ENCODE measurements at places on chromosomes 12 and 14.
A peak's percentile ranks its signal among the peaks of the same experiment; 100 is the strongest.

DNA sequence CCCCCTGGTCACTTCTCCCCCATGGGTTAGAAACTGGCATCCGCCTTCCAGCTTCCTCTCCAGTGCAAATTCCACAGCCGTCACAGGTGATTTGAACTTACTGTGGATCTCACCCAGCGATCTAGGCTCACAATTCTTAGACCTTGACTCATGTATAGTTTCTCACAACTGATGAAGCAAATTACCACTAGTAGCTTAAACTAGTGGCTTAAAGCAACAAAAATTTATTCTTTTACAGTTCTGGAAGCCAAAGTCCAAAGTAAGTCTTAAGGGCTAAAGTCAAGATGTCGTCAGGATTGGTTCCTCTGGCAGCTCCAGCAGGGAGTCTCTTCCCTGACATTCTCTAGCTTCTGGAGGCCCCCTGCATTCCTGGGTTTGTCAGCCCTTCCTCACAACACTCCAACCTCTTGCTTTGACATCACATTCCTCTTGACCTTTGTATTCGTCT lies 117.4 kb downstream of the KTN1 start:
- no peak for DNase-seq

GRCh38 chr14:32682214-32682613 lies 256.5 kb upstream of the NPAS3 start:
- DNase-seq: no peak

GRCh38 chr12:6031001-6031400 lies 85.9 kb upstream of the ANO2 start:
- DNase-seq: no peak

- DNase-seq: peak; percentile 76
Observed at GRCh38 chr12:49553512-49554088, 14.3 kb downstream of the MCRS1 start.

DNA sequence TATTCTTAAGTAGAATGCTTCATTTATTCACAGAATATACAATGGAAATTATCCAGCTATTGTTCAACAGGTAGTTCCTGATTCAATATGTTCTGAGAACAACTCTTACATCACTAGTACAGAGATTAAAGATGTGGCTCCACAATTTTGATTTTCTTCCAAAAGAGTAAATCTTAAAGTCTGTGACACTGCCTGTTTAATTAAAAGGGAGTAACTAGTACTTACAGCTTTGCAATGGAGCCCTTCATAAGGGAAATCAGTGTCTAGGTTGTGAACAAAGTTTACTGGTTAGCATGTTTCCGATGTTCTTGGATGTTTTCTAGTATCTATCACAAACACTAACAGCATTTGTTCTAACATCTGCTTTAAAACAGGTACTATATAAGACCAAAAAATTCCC lies 30.8 kb downstream of the MIA2 start:
- DNase-seq: no peak

DNA sequence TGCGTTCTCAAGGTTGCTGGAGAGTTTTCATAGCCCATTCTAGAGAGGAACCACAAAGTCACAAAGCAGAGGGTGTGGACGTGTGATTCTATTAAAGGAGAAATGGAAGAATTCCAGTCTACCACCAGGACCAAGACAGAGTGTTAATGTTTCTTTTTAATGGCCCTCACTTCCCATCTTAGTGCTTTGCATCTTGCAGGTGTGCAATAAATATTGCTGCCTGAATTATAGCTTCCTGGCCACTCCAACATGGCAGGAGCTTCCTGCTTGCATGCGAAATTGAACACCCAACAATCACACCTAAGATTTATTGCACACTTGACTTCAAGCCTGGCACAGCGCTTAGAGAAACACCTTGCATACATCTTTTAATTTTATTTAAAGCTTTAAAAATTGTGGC lies 22.4 kb upstream of the PPP1CC start:
- no peak for DNase-seq

- DNase-seq: peak; percentile 48
Observed at GRCh38 chr12:113861708-113862312, 104.3 kb downstream of the RBM19 start.

GRCh38 chr12:125564753-125565152 lies 499.5 kb downstream of the AACS start:
- no peak for DNase-seq

DNA sequence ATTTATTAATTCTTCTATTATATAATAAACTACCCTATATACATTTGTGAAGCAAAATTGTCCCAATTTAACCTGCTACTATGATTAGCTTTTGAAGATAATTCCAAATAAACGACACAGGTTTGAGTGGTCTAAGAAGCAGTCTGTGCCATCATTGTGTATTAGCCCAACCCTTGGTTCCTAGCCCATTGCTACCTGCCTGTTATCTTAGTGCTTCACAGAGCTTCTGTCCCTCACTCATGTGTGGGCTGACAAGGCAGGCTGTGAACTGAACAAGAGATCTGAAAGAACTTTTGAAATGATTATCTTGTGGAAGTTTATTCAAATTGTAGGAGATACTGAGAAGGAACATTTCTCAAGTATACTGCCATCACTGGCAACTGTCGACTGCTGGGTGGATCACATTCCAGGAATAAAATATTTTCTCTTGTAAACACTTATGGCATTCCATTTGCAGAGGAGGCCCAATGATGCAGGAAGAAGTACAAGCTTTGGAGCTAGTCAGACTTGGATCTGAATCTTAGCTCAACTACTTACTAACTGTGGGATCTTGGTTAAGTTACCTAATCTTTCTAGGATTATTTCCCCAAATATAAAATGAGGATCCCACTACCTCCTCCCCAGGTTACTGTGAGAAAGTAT lies 7.8 kb upstream of the MTERF2 start:
- no peak for DNase-seq

GRCh38 chr12:132419631-132420246 lies 70.2 kb upstream of the FBRSL1 start:
- no peak for DNase-seq

DNA sequence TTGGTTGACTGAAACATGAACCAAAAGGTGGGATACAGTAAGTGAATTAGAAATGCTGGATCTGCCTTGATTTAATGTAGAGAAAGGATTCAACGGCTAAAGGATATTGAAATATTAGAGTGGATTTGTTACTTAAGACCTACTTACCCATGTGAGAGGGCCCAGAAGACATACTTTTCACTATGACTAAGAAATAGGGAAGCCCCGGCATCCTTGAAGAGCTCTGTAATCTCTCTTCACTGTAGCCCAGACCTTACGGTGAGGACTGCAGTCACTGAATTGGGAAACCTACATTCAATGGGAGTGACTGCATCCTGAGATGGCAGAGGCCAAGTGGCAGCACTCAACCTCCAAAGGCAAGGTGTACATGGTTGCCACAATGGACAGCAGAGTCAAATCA lies 52.5 kb downstream of the KANSL2 start:
- DNase-seq: no peak

DNA sequence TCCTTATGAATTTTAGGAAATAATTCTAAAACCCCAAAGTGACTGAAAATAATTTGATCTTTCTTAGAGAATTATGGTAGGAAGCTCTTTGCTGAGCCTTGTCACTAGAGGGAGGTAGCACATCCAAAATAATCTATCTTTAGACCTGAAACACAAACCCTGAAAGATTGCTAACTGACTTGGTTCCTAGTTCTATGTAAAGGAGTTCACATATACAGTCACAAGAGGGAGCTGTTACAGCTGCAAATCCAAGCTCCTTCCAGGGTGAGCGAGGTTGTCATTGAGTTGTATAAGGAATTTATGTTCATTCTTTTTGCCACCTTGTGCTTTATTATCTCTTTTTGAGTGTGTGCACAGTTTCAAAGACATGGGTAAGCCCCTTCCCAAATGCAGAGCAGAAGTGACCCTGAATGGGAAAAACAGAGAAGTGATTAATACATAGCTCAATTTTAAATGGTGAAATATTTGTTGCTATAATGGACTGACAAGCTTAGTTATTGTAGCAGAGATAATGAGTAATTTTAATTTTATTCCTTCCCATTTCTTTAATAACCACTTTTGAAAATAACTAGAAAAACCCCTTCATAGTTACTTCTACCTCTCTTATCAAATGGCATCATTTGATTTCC lies 387.9 kb downstream of the DAD1 start:
- DNase-seq: peak; percentile 24

DNA sequence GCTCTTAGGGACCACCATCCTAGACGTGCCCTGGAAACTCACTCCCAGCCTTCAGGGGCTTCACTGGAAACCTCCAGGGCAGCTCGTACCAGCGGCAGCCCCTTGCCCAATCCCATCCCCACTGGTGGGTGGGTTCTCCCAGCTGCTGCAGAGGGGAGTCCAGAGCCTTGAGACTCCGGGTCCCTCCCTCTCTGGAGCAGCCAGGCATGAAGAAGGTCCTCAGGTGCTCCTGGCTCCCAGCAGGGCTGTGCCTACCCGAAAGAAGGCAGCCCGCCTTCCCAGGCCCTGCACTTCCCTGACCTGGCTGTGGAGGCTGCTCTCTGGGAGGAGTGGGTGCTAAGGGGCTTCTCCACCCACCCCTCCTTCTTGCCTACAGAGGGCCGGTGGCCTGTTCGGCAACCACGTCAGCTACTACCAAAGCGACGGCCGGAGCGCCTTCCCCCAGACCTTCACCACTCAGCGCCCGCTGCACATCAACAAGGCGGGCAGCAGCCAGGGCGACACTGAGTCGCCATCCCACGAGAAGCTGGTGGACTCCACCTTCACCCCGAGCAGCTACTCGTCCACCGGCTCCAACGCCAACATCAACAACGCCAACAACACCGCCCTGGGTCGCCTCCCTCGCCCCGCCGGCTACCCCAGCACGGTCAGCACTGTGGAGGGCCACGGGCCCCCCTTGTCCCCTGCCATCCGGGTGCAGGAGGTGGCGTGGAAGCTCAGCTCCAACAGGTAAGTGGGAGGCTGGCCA lies 115.5 kb upstream of the FKBP4 start:
- no peak for DNase-seq

DNA sequence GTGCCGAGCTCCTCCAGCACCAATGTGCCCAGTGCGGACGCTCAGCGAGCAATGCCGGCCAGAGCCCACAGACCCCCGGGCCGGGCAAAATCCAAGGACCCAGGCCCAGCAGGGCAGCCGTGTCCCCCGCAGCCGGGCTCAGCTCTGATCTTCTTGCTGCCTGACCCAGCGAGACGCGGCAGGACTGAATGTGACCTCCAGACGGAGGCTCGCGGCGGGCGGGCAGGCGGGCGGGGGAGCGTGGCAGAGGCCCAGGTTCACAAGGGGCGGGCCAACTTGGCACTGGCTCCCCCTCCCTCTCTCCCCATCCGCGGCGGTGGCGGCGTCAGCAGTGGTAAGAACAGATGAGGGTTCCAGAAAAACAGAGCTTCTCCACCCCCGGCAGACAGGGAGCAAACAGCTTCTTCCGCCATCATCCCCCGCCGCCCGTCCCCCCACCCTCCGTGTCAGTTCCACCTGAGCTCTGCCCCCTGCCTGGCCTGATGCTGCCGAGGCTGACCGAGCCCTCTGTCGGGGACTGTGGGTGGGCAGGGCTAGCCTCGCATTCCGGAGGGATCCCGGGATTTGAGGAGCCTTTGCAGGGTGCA lies 94.3 kb downstream of the RFLNA start:
- DNase-seq: peak; percentile 61

DNA sequence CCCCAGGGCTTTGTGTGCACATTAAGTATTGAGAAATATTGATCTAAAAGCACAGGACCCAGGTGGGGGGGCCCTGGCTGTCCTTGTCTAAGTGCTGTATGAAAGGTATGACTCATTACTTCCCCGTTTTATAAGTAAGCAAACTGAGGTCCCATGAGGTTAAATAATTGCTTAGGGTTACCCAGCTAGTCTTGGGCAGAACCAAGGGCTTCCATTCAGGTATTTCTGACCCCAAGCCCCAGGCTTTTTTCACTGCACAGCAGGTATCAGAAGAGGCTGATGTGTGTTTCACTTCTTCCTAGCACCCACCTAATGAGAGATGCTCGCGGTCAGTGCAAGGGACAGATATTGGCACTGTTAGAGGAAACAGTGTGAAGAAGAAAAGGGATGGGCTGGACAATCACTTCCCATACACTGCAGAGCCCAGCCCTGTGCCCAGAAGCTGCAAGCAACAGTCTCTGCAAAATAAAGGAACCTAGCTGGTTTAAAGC lies 4.7 kb upstream of the TC2N start:
- DNase-seq: peak; percentile 43

GRCh38 chr12:80175307-80175930 lies 76.1 kb downstream of the OTOGL start:
- DNase-seq: no peak

- DNase-seq: no peak
Observed at GRCh38 chr12:120994589-120995337, 16.4 kb downstream of the HNF1A start.

- DNase-seq: no peak
Observed at GRCh38 chr12:27919671-27920235, 52.8 kb downstream of the PTHLH start.

GRCh38 chr14:96166461-96167223 lies 38.0 kb upstream of the BDKRB2 start:
- DNase-seq: no peak

DNA sequence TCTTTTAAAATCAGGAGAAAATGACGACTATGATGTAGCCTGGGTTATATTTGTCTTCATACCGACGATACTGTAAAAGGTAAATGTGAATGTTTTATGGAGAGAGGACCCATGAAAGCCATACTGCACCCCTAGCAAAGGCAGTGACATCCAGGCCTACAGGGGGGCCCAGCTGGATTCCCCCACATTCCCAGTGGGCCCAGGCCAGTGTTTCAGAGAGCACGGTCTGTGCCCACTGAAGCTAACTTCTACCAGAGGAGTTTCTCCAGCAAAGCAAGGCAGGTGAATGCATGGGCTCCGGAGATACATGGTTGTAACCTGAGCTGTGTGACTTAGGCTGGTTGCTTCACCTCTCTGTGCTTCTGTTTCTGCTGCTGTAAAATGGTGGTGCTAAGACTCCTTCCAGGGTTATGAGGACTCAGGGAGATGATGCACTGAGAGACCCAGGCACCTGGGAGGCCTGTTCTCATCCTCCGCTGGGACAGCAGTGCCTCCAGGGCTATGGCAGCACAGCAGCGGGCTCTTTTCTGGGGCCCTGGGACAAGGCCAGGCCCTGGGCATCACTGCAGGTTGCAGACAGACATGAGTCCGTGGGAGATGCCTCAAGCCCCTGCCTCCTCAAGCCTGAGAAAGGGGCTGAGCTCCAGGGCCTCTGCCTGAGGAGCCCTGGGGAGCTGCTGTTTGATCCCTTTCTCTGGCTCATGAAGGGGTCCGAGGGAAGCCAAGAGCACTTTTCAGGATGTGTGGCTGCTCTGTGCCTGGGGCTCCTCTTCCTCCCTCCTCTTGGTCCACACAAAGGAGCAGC lies 73.7 kb downstream of the SERPINA3 start:
- DNase-seq: no peak

DNA sequence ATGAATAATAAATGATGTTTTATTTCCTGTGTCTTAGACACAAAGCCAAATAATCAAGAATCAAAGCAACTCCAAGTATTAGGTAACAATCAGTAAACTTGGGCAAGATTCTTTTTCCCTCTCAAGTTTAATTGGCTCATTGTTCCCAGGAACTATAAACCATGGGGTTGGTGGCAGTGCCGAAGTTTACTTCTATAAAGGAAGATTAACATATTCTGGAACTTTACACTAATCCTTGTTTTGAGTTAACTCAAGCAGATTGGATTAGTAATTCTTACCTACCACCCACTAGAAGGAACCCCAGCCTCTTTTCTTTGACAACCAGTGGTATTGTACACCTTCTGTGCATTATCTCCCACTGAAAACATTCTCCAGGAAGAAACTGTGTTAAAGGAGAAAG lies 197.1 kb downstream of the EXOC5 start:
- DNase-seq: no peak

Data from GM20000 (cell line).